ENCODE measurements at places on chromosomes 6 and 20. TPM values are rescaled to one million over a fixed set of nuclear protein-coding genes. Genes with fewer than 3 reads are reported as not detected.

The WFDC5 gene
- not detected for total RNA-seq

The MYT1 gene
- total RNA-seq: 0.15 TPM

The GATA5 gene
- total RNA-seq: 9.6 TPM

The SEL1L2 gene
- not detected for total RNA-seq

The DBNDD2 gene
- 159 TPM for total RNA-seq
